ENCODE measurements at places on chromosomes 13 and 19.

- DNase-seq = no peak
These were observed 5.6 kb downstream of the PPP1R15A start for GRCh38 chr19:48877855-48878195.

GRCh38 chr19:17052439-17052838 lies 22.8 kb downstream of the HAUS8 start:
- DNase-seq = no peak

- no peak for DNase-seq
These were observed 217.0 kb upstream of the PRR20A start for GRCh38 chr13:56923626-56924140.

DNA sequence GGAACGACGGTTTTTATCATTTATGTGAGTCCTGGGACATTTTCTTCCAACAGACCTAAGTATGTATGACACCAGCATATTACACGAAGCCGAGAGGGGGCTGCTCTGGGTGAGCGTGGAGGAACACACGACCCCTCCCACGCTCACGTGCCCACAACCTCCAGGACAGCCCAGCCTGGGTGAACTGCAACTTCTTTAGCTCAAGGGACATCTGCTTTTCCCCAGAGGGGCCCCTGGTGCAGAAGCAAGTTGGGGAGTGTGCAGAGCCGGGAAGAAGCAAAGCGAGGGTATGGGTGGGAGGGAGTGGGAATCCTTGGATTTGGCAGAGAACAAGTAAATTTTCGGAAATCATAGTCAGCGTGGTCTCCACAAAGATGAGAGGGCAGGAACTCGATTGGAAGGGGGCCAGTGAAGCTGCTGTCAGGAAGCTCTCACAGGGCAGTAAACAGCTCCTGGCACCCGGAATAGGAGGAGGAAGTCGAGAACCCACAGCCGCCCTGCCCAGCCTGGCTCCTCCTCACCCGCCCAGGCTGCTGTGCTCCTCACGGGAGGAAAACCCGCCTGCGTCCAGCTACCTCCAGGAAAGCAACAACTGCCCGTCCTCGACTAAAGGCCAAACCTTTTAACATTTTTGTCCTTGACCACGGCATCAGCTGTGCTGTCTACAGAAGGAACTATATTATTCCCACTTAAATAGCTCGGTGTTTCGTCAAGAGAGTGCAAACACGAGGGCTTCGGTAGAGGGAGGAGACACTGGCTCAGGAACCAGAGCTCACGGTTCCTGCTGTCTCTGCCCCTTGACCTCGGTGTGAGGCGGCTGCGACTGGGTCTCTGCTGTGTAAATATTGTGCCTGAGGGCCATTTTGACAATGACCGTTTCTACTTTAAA lies 17.2 kb upstream of the CFAP97D2 start:
- DNase-seq = no peak

GRCh38 chr13:91664039-91664438 lies 265.6 kb downstream of the GPC5 start:
- DNase-seq = no peak

GRCh38 chr13:76425935-76426334 lies 460.3 kb downstream of the KCTD12 start:
- no peak for DNase-seq

DNA sequence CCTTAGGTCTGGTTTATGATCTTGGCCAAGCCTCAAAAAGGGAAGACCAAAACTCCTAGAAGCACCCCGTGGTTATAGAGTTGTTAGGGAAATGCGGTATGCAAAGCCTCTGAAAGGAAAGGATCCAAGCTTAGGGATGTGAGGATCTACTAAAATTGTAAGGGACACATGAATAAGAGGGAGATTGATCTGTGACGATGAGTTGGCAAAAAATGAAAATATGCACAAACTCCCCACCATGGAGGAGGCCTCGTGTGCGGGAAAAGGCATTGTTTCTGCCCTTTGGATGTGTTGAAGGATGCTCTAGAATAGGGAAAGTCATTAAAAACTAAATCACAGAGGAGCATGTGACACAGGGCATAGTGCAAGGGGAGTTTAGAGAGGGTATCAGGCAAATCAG lies 88.7 kb upstream of the UBL3 start:
- DNase-seq = no peak

GRCh38 chr13:110683203-110683883 lies 22.6 kb downstream of the CARS2 start:
- DNase-seq = no peak

DNA sequence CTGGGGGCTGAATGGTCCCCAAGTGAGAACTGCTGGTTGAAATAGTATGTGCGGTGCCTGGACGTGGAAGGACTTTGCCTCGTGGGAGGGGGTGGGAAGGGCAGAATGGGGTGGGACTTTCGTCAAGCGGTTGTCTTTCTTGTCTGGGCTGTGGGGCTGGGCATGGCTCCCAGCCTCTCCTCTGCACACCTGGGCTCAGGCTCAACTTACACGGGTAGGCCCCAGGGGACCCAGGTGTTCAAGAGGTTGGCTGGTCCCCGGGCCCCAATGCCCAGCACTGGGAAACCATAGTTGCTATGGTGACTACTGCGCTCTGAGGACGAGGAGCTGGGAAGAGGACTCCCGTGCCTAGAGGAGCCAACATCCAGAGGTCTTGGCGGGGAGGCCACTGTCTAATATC lies 7.3 kb downstream of the NWD1 start:
- no peak for DNase-seq

DNA sequence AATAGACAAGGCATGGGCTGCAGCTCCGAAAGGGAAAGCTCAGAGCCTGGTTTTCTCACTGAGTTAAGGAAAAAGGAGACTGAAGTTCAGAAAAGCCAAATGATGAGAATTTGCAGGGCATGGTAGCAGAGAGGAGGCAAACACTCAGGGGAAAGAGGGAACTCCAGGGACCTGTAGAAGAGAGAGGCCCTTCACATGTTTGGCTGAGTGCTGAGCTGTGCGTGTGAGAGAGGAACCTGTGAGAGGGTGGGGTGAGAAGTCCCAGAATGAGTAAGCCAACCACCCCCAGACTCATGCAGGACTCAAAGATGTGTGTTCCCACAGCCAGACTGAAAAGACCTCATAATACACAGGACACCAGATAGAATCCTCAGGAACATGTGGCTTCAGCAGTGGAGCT lies 2.8 kb upstream of the CRYL1 start:
- no peak for DNase-seq

DNA sequence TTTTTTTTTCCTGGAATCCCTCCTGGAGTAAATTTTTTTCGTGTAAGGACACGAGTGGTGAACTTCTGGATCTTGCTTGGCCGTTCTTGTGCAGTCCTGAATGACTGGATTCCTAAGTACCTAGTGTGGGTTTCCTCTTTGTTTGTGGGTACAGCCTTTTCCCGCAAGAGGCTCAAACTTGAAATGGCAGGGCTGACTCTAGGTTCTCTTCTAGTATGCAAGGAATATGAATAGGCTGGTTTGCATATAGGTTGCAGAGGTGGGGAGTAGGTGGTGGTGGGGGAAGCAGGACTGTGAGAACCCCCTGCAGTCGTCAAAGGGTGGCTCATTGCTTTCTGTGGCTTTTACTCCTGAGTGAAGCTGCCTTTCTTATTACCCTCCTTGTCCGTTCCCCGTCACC lies 13.6 kb downstream of the UBAC2 start:
- DNase-seq = no peak

GRCh38 chr13:49026851-49027250 lies 51.1 kb downstream of the FNDC3A start:
- no peak for DNase-seq

GRCh38 chr19:28569132-28570131 lies 643.5 kb downstream of the UQCRFS1 start:
- DNase-seq = no peak

DNA sequence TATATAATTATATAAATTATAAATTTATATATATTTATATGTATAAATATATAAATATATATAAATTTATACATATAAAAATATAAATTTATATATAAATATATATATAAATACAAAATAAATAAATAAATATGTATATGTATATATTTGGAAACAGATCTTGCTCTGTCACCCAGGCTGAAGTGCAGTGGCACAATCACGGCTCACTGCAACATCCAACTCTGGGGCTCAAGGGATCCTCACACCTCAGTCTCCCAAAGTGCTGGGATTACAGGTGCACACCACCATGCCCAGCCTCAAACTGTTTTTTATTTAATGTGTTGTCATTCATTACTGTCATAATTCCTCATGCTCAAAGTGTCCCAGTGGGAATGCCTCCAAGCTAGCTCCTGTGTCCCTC lies 25.2 kb upstream of the PDCD5 start:
- no peak for DNase-seq

DNA sequence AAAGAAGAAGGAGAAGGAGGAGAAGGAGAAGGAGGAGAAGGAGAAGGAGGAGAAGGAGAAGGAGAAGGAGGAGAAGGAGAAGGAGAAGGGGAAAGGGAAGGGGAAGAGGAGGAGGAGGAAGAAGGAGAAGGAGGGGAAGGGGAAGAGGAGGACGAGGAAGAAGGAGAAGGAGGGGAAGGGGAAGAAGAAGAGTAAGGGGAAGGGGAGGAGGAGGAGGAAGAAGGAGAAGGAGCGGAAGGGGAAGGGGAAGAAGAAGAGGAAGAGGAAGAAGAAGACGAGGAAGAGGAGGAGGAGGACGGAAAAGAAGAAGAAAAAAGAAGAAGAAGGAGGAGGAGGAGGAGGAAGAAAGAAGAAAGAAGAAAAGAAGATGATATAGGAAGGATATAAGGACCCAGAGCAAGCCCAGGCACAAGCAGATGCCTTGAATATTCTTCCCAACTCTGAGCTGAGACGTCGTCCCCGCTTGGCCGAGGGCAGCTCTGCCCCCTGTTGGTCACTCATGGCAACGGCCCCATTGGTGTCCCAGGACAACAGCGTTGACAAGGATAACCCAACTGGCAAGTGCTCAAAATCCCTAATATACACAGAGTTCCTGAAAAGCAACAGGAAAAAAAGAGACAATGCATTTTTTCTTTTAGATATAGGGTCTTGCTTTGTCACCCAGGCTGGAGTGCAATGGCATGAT lies 30.6 kb upstream of the IGSF23 start:
- DNase-seq = no peak

GRCh38 chr13:30409886-30410704 lies 12.2 kb upstream of the UBE2L5 start:
- DNase-seq = no peak

GRCh38 chr13:96824140-96824539 lies 170.1 kb downstream of the OXGR1 start:
- no peak for DNase-seq

- DNase-seq = no peak
These were observed 2.7 kb downstream of the PIAS4 start for GRCh38 chr19:4009990-4010807.

DNA sequence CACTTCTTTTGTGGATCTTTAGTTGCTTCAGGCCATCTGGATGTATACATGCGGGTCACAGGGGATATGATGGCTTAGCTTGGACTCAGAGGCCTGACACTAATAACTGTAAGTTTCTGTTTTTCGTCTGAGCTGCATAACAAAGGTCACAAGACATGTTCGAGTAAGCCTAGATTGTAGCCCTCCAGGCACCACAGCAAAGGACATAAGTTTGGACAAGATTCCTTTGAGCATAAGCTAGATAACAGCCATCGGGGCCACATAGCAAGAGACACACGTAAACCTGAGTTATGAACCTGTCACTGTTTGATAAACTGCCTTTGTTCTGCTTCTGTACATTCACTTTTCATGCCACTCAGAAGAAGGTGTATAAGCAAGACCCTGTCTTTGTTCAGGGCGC lies 14.6 kb downstream of the IGFL3 start:
- no peak for DNase-seq

GRCh38 chr19:49858088-49858985 lies 7.4 kb downstream of the PTOV1 start:
- DNase-seq = no peak

- no peak for DNase-seq
These were observed 15.2 kb downstream of the ZNF473 start for GRCh38 chr19:50040967-50041366.

GRCh38 chr19:8209462-8210378 lies 550 bp downstream of the CERS4 start:
- DNase-seq = peak; percentile 51

- DNase-seq = no peak
These were observed 222.8 kb upstream of the OBI1 start for GRCh38 chr13:78881751-78882150.

DNA sequence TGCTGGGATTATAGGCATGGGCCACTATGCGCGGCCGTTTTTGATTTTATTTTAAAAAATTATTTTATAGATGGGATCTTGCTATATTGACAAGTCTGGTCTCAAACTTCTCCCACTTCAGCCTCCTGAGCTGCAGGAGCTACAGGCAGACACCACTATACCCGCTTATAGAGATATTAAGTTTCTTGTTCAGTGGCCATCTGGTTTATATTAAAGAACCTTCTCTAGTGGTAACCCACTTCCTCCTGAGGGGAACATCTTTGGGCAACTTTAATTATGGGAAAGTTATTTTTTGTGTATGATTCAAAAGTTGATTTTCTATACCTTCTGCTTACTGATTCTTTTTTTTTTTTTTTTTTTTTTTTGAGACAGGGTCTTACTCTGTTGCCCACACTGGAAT lies 172.7 kb downstream of the KLF5 start:
- no peak for DNase-seq

DNA sequence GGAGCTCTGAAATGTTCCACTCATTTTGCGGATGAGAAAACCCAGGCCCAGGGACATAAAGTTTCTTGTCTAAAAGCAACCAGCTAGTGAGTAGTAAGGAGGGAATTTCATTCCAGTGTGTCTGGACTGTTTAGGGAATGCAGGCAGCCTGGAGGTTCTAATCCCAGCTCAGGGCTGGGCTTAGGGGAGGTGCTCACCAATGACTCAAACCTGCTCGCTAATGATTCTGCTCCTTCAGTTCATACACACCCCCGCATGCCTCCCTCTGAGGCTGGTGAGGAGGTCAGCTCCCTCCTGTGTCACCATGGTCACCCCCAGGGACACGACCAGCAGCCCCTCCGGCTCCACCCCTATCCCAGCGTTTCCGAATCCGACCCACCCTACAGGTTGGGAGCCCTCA lies 34.6 kb downstream of the CYP4F2 start:
- no peak for DNase-seq

Data from stimulated activated CD4-positive, alpha-beta T cell treated with anti-CD3 and anti-CD28 coated beads, Interleukin-1b, Interleukin-23, amount 100 ng/mL, for 1 hour (primary cell).